ENCODE measurements at places on chromosomes 16 and 17.

- DNase-seq, result no peak
Observed at GRCh38 chr17:36938566-36939051, 1.3 kb downstream of the LHX1 start.

GRCh38 chr16:84738255-84739038, 38.6 kb downstream of the USP10 start:
- DNase-seq, result peak; percentile 77

GRCh38 chr16:47499700-47500264, 38.7 kb downstream of the PHKB start:
- no peak for DNase-seq

DNA sequence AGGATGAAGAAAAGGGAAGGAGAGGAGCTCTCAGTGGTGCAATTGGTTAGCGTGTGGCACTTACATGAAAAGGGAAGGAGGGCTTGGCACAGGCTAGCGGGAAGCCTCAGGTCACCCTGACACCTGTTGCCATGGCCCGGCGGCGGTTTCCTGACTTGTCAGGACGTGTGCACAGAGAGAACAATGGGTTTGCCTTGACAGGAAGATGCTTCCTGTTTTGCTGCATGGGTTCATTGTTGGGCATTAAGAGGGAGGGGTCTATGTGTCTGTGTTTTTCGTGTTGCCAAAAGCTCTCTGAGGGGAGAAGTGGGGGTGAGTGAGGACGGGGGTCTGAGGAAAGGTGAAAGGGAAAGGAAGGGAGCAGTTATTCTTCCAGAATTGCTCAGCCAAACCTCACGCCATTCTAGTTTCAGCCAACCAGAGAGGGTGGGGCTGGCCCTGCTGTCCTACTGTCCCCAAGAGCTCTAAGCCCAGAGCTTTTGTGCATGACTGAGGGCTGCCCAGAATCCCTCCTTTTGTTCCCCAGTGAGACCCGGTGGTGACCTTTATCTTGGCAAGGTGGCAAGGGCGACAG, 17.1 kb upstream of the CCR7 start:
- DNase-seq, result peak; percentile 83

GRCh38 chr17:38748149-38748891, at the start of gene PCGF2:
PCGF2 (minus strand) TSS chr17:38748336; CDS start chr17:38740402, 7,934 bp downstream.
- no peak for DNase-seq

- no peak for DNase-seq
Observed at GRCh38 chr16:30740364-30741251, 7.6 kb upstream of the PHKG2 start.

DNA sequence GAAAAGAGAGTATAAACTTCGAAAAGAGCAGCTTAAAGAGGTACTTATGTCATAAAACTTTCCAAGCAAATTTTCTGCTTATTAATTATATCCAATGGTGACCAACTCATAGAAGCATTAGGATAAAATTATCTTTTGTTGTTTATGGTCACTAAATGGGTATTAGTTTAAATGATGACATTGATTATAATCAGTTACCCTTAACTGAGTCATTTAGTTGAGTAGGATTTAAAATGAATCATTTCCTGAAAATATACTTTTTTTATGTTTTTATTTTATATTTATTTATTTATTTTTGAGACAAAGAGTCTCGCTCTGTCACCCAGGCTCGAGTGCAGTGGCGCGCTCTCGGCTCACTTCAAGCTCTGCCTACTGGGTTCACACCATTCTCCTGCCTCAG, 55.9 kb downstream of the ABHD15 start:
- no peak for DNase-seq

DNA sequence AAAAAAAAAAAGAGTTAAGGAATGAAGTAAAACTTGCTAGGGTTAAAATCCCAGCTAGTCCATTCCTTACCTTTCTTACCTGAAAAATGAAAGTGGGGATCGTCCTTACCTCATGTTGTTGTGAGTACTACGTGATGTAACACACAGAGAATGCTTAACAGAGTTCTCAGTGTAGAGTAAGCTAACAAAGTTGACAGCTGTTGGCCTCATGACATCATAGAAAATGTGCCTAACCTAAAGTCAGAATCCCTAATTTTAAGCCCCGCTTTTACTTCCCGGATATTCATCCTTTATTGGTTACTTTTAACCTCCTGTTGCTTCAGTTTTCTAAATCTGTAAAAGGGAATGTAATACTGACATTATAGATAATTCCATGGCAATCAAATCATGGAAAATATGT, 505.8 kb upstream of the HSBP1 start:
- no peak for DNase-seq

GRCh38 chr17:77141846-77142449, 1.2 kb downstream of the SEC14L1 start:
- no peak for DNase-seq

GRCh38 chr16:14148016-14148415, 76.9 kb downstream of the MRTFB start:
- DNase-seq, result no peak

- no peak for DNase-seq
Observed at GRCh38 chr17:1752425-1753262, 9.2 kb upstream of the SERPINF1 start.

DNA sequence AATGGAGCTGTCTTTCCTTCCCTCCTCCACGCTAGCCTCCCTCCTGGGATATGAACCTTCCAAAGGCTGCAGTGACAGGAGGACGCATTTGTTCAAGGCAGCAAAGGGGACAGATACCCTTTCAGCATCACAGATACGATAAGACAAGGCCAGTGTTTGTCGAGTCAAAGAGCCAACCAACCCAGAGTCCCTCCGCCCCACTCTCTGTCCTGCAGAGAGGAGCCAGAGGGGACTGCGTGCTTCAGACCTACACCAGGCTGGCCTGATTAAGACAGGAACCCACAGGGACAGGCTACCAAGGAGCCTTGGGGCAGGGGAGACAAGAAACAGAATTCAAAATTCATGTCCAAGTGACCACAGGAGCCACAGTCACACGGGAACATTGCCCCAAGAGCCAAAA, 72.6 kb upstream of the CDH5 start:
- no peak for DNase-seq

DNA sequence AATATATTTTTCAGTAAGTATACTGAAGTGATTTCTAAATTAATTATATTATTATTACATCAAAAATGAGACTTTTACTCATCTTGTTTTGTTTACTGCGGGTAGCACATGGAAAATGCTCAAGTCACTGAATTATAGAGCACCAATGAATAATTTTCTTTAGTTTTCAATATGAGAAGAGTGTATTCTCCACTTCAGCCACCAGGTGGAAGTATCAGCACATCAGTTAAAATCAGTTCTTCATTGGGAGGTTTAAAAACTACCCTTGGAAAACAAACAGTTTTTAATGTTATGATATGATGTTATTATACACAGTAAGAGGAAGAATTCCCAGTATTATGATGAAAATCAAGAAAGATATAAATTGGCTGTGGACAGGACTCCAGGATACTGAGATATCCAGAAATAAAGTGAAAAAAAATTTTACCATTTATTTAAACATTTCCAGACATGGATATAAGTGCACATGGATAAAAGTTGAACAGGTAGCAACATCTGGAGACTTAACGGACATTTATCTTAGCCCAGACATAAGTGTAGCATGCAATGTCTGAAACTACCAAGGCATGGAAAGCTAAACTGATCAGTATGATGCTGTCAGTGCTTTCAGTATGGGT, 467.3 kb downstream of the KCNJ2 start:
- peak; percentile 1 for DNase-seq

DNA sequence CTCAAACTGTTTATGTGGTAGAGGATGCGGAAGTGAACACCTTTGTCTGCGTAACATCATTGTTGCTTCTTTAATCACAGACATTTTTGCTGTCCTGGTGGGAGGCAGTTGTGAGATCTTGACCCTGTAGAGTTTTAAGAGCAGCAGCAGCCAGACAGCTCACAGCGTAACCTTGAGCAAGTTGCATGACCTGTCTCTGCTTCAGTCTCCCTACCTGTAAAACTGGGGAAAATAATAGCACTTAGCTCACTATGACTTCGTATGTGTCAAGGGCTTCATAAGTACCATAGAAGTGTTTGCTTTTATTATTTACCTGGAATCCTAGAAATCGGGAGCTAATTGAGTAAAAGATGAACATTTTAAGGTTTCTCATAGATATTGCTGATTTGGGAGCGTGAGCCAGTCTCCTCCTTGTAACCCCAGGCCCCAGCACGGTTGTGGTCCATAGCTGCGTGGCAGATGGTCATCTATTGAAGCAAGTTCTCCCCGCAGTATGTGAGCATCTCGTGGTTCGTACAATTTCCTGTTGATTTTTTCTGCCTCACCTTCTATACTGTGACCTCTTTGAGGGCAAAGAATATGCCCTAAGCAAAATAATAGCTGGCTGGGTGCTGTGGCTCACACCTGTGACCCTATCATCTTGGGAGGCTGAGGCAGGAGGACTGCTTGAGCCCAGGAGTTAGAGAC, 34.4 kb downstream of the GPRC5B start:
- no peak for DNase-seq

GRCh38 chr16:75203667-75204409, 3.1 kb downstream of the CTRB2 start:
- DNase-seq, result no peak

DNA sequence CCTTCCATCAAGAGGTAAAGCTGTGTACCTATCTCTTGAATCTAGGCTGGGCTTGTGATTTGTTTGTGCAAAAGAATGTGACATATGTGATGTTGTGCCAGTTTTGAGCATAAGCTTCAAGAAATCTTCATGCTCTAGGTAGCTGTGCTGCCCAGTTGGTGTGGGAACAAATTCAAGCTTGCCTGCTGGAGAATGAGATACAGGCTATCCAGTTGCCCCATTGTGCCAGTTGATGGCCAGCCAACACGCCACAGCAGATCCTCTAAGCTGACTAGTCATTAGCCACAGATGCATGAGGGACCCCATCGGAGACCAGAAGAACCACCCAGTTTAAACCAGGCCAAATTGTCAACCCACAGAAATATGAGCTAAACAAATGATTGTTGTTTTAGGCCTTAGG, 180.5 kb upstream of the MPHOSPH6 start:
- no peak for DNase-seq

- no peak for DNase-seq
Observed at GRCh38 chr16:81486540-81487061, 42.0 kb downstream of the CMIP start.

DNA sequence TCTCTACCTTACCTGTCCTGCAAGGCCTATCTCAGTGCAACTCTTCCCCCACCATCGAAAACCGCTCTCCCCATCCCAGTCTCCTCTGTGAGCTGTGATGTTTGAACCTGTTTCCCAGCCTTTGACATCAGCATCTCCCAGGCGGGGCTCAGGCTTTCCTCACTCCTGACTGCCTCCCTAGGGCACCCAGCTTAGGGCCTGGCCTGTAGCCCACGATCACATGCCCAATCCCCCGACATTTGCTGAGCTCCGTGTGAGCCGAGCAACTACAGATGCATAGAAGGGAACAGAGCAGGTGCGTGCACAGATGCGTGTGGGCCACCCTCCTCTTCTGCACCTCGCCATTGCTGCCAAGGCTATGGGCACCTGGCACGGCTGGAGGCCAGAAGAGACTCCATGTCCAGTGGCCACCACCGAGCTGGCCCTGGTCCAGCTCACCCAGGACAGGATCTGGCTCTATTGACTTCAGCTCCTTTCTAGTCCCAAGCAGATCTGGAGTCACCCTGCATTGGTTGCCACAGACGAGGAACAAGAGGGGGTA, 35.5 kb upstream of the CMIP start:
- DNase-seq, result no peak

DNA sequence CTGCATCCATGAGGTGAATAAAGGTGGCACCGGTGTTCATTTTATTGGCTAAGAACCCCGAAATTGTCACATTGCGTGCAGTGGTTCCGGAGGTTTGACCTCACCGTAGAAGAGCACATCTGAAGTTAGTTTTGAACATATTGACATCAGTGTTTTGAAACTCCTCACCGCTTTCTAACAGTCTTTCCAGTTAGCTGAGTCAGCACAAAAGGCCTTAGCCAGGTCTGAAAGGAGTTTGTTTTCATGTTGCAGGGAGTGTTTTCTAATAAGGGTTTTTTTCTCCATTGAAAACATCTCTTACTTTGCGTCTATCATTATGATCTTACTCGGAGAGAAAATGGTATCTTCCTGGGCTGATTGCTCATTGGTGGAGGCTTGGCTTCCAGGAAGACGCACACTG, 174.5 kb upstream of the HSBP1 start:
- no peak for DNase-seq

- DNase-seq, result no peak
Observed at GRCh38 chr16:65770752-65771151, 595.7 kb upstream of the CDH5 start.

- no peak for DNase-seq
Observed at GRCh38 chr17:79633154-79633553, 22.3 kb upstream of the RBFOX3 start.

- DNase-seq, result no peak
Observed at GRCh38 chr16:28999577-28999976, 14.7 kb downstream of the LAT start.

- peak; percentile 75 for DNase-seq
Observed at GRCh38 chr16:4081521-4082021, 34.7 kb downstream of the ADCY9 start.

DNA sequence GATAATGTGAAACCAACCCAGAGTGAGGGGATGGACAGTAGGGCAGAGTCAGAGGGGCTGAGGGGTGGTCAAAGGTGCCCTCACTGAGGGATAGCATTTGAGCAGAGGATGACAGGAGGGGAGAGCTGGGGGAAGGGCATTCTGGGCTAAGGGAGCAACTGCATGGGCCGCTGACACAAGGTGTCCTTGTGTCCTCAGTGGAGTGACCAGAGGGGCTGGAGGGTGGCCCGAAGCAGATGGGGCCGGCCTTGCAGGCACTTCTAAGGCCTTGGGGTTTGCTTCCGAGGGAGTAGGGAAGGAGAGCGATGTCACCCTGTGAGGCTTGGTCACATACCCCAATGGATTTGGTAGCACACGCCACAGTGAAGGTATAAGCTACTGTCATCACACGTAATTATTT, 10.0 kb downstream of the NUBP1 start:
- DNase-seq, result no peak

GRCh38 chr16:17433577-17434451, 36.9 kb downstream of the XYLT1 start:
- no peak for DNase-seq

- DNase-seq, result no peak
Observed at GRCh38 chr17:81230043-81230820, 7.5 kb upstream of the CEP131 start.

All from naive thymus-derived CD4-positive, alpha-beta T cell (primary cell).